Vagina (tissue), 2 donors: ENCODE measurements at places on chromosomes 11 and 22.
A peak's percentile ranks its signal among the peaks of the same experiment; 100 is the strongest.

DNA sequence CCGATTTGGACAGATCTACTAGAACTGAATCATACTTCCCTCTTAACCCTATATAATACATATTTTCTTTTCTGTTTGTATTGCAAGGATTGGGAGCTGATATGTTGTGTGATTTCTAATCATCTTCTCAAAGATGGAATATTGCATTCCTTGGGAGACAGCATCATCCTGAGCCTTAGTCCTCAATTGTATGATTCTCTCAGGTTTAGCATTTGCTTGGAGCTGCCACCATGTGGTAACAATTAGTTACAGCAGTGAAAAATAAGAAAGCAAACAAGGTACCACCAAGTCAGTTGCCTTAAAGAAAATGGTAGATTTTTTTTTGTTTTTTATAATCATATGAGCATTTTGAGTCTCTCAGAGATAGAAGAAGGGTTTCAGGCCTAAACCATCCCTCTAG lies 11.9 kb downstream of the SNX19 start:
- H3K27me3 ChIP-seq: no peaks in the 10 kb centered on the region
- H3K27ac ChIP-seq: no peak overlapping the region
- H3K4me3 ChIP-seq: no peak overlapping the region
- DNase-seq: no peak
- H3K36me3 ChIP-seq: peaks cover 92% of the 10 kb centered on the region

- H3K27ac ChIP-seq: no peak overlapping the region
- no peak for DNase-seq
- H3K4me1 ChIP-seq: no peaks in the 10 kb centered on the region
- H3K36me3 ChIP-seq: no peaks in the 10 kb centered on the region
Measured at GRCh38 chr11:18714443-18714780, 11.6 kb downstream of the IGSF22 start.

GRCh38 chr11:77436969-77437368 lies 36.9 kb downstream of the PAK1 start:
- no peak for DNase-seq
- no peak overlapping the region for H3K27ac ChIP-seq
- H3K27me3 ChIP-seq: no peaks in the 10 kb centered on the region

DNA sequence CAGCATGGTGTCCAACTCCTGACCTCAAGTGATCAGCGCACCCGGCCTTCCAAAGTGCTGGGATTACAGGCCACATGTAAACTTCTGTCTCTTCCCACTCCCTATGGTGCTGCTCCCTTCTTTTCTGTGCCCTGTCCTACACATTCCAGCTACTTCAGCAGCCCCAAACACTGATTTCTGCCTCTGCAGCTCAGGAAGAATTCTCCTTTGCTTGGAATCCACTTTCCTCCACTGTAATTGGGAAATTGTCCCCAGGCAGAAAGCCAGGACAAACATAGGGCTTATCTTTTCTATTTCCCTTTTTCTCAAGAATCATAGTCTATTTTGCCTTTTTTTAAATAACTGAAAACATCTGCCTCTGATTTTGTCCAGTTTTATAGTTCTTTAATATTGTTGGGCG lies 21.3 kb upstream of the DRG1 start:
- H3K36me3 ChIP-seq: no peaks in the 10 kb centered on the region
- DNase-seq: no peak
- H3K4me1 ChIP-seq: no peaks in the 10 kb centered on the region
- no peak overlapping the region for H3K4me3 ChIP-seq
- no peaks in the 10 kb centered on the region for H3K27me3 ChIP-seq
- H3K27ac ChIP-seq: no peak overlapping the region

DNA sequence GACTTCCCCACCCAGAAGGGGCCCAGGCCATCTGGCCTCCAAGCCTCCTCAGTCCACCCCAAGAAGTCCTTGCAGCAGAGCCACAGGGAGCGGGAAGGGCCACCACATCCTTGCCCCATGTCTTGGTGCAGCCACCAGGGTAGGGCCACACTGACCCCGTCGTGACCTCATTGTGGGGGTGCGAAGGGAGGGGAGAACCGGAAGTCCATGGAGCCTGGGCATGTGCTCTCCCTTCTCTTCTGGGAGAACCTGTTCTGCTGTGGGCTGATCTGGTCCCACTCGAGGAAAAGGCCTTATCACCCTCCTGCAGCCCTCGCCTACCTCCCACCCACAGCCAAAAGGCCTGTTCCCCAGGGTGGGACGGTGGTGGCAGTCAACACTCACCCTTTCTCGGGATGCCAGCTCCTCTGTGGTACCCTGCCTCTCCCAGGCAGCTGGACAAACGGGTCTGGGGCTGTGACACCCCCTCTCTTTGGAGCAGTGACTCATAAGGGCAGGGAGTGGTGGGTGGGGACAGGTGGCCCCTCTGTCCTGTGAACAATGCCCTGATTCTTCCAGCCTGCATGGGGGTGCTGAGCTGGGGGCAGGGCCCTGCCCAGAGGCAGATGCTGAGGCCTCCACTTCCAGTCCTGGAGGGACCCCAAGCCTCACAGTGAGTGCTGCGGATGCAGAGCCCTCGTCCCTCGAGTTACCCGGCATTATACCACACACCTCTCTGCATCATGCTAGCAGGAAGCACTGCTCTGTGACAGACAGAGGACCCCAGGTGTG lies 14.6 kb upstream of the CTSD start:
- no peak for DNase-seq
- no peaks in the 10 kb centered on the region for H3K27me3 ChIP-seq
- H3K27ac ChIP-seq: no peak overlapping the region

DNA sequence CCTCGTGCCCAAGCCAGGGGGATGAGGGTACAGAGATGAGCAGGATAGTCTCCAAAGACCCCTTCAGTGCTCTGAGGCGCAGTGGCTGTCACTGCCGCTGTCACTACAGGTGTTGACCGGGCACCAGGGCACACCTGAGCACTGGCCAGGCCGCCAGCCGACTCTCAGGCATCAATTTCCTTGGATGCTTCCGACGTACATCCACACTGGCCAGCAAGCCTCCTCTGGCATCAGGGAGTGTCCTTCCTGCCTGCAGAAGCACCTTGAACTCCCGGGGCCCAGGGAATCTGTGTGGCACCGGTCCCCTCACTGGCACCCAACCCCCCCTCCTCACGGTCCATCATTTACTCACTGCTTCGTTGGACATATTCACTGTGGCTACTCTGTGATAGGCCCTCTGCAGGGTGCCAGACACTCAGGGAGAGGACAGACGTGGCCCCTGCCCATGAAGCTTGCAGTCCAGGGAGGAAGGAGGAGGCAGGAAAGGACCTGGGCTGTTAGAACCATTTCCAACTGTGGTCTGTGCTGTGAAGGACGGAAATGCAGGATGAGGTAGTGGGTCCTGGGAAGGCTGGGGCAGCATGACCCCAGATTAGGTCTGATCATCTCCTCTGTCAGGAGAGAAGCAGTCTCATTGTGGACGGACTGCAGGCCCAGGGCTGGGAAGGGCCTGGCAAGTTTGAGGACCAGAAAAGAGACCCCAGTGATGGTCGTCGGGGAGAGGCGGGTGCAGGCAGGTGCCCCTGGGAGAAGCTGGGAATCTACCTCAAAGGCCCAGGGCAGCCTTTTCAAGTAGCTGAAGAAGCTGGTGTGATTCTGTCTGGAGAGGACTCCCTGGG lies 46.3 kb upstream of the ANO1 start:
- no peaks in the 10 kb centered on the region for H3K4me1 ChIP-seq
- H3K36me3 ChIP-seq: no peaks in the 10 kb centered on the region
- H3K4me3 ChIP-seq: no peak overlapping the region
- H3K27ac ChIP-seq: no peak overlapping the region

DNA sequence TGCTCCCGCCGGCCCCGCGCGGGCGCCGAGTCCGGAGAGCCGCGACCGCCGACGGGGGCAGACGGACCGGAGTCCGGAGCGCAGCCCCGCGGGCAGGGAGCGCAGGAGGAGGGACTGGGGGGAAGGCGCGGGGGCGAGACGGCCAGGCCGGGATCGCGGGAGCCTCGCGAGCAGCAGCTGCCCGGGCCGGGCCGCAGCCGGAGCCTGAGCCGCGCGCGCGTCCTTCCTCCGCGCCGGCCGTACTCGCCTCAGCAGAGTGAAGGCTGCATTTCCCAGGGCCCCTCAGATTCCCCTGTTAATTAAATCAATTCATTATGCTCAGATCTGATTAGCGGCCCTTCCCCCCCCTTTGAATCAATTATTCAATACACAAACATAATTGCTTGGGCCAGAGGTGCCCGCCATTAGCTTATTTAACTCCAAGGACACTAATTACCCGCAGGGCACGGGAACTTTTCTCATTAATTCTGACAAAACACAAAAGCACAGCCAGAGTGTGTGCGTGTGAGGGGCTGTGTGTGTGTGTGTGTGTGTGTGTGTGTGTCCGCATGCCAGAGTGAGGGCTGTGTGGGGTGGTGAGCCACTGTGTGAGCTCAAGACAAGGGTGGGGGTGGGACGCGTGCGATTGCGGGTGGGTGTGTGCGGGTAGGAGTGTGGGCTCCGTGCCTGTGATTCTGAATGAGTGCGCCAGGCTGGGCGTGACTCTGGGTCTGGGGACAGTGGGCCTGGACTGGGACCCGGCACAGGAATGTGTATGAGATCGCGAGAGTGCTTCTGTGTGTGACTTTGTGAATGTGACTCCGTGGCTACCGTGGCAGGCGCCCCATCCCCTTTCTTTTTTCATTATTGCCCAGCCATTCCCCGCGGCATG lies 5.1 kb upstream of the LMO1 start:
- DNase-seq: no peak
- H3K27me3 ChIP-seq: no peaks in the 10 kb centered on the region
- peaks cover 6% of the 10 kb centered on the region for H3K4me1 ChIP-seq
- H3K36me3 ChIP-seq: no peaks in the 10 kb centered on the region

DNA sequence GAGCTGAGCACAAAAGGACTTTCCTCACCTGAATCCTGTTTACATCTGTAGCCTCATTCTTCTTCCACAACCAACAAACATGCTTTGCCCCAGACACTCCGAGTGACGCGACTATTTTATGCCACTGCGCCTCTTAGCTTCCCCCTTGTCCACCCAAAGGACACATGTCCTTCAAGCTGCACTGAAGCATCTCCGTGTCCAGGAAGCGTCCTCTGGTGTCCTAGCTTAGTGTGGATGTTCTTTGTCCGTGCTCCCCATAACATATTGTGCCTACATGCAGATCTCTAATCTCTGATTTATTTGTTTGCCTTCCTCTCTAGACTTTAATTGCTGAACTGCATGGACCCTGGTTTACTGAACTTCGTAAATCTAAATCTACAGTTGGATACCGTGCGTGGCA lies 20.1 kb upstream of the CECR2 start:
- no peak for DNase-seq
- no peak overlapping the region for H3K27ac ChIP-seq
- H3K27me3 ChIP-seq: no peaks in the 10 kb centered on the region
- H3K4me3 ChIP-seq: no peak overlapping the region

GRCh38 chr22:33247758-33248157 lies 189.6 kb upstream of the SYN3 start:
- H3K4me1 ChIP-seq: peaks cover 10% of the 10 kb centered on the region
- no peaks in the 10 kb centered on the region for H3K27me3 ChIP-seq
- no peak for DNase-seq
- no peak overlapping the region for H3K27ac ChIP-seq
- no peak overlapping the region for H3K4me3 ChIP-seq

DNA sequence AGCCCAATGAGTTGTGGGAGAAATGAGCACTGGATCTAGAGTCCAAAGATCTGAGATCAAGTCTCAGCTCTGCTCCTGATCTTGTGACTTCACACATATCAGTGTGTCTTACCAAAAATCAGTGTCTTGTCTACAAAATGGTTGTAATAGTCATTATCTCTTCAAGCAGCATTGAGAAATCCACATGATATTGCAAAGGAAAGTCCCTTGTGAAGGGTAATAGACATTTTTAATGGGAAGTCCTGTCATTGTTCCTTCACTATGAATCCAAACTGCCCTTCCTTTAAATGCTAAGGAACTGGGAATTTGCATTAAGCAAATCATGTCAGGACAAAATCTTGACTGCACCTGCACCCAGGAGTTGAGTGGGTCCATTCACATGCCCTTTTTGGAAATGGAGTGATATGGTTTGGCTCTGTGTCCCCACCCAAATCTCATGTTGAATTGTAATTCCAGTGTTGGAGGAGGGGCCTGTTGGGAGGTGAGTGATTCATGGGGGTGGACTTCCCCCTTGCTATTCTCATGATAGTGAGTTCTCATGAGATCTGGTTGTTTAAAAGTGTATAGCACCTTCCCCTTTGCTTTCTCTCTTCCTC lies 51.1 kb downstream of the COMMD9 start:
- no peak for DNase-seq
- no peak overlapping the region for H3K27ac ChIP-seq
- H3K4me3 ChIP-seq: no peak overlapping the region
- H3K4me1 ChIP-seq: no peaks in the 10 kb centered on the region

- H3K27ac ChIP-seq: peak overlapping the region; percentile 99
- peaks cover 66% of the 10 kb centered on the region for H3K4me1 ChIP-seq
- H3K27me3 ChIP-seq: no peaks in the 10 kb centered on the region
- H3K36me3 ChIP-seq: no peaks in the 10 kb centered on the region
- H3K4me3 ChIP-seq: peak overlapping the region; percentile 95
Measured at GRCh38 chr22:39151329-39151975, 1.0 kb downstream of the CBX7 start.

DNA sequence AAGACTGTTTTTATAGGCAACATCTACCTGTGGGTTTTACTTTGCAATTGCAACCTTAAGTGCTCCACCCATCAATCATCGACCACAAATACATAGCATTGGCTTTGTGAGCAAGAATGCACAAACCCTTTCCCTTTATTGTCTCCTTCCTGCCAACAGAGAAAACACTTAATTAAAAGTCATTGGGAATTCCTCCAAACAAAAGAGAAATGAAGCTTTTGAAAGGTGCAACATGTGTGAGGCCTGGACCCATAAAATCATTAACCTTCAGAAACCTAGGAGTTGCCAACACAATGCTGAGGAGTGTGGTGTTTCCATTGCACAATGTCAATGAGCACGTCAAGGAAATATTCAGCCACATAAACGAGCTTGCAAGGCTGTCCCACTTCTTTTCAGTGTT lies 223.2 kb downstream of the BLID start:
- H3K4me1 ChIP-seq: no peaks in the 10 kb centered on the region
- no peak overlapping the region for H3K27ac ChIP-seq
- H3K27me3 ChIP-seq: no peaks in the 10 kb centered on the region
- H3K4me3 ChIP-seq: no peak overlapping the region
- no peak for DNase-seq
- H3K36me3 ChIP-seq: no peaks in the 10 kb centered on the region

- no peak overlapping the region for H3K4me3 ChIP-seq
- H3K4me1 ChIP-seq: no peaks in the 10 kb centered on the region
- DNase-seq: peak; percentile 90
- H3K36me3 ChIP-seq: no peaks in the 10 kb centered on the region
Measured at GRCh38 chr22:19824212-19824925, 30.3 kb downstream of the GNB1L start.

DNA sequence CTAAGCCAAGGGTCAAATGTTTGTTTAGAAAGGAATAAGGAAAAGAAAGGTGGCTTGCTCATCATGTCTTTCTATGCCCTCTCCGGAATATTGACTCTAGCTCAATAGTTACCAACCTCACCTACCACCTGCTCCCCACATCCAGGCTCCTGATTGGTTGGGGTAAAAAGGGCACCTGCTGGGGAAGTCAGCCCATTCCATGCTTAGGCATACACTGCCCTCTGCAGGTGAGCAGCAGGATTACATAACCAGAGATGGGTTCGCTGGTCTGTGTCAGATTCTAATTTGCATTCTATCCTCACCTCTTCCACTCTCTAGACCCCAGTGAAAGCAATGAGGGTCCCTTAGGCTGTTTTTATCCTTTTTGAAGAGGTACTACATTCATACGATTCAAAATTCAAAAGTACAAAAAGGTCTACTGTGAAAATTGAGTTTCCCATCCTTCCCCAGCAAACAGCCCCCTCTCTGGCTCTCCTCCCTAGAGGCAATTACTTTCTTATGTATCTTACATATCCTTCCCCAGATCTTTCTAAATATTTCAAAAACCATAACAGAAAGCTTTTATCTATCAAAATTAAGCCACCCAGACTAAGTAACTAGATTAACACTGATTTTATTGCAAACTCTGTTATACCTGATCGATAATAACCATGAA lies 98.0 kb upstream of the ASPHD2 start:
- H3K27me3 ChIP-seq: no peaks in the 10 kb centered on the region
- no peak for DNase-seq
- no peak overlapping the region for H3K27ac ChIP-seq
- H3K4me3 ChIP-seq: no peak overlapping the region
